ENCODE measurements at places on chromosomes 13 and 19.
A peak's percentile ranks its signal among the peaks of the same experiment; 100 is the strongest.

- peak; percentile 29 for DNase-seq
These were observed 15.8 kb downstream of the ZNF574 start for GRCh38 chr19:42091742-42092141.

- DNase-seq, result no peak
These were observed 471.4 kb downstream of the MYO16 start for GRCh38 chr13:109100705-109101304.

DNA sequence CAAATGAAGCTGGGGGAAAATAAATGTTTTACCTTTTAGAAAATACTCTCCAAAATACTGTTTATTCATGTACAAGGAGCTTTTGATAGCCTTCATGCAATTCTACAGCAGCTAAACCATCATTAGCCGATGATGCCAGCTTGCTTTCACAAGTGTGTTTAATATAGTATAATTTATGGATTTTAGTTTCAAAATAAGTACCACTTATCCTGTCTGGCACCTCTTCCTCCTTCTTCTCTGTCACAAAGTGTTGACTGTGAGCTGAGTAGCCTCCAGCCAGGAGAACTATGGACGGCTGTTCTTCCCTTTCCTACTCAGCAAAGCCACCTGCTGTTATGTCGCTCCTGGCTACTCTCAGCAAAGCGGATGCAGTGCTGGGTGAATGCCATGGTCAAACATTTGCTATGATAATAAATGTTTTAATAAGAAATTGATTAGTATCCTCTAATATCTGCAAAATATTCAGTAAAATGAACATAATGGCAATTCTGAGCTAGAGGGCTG lies 238.2 kb downstream of the LIG4 start:
- no peak for DNase-seq

GRCh38 chr19:8089664-8090601 lies 37.4 kb downstream of the CCL25 start:
- DNase-seq, result no peak

DNA sequence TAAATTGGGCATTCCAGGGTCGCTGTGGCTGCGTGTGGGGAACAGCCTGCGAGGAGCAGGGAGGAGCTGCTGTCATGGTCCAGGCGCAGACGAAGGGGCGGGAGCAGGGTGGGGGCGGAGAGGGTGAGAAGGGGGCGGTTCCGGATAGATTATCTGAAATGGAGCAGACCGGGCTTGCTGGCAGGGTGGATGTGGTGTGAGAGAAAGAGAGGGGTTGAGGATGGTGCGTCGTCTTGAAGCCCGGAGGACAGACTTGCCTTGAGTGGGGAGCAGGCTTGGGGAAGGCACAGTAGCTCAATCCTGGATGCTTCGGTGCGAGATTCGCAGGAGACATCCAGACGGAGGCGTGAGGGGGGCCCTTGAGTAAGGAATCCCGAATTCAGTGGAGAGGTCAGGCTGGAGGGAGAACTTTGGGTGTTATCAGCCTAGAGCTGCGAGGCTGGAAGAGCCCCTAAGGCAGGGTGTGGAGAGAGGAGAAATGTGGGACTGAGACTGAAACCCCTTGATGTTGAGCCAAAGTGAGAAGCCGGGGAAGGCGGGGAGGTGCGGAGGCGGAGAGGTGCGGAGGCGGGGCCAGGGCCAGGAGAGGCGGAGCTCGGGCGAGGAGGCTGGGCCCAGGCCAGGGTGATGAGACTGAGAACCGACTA lies 40.6 kb downstream of the DPF1 start:
- DNase-seq, result no peak

DNA sequence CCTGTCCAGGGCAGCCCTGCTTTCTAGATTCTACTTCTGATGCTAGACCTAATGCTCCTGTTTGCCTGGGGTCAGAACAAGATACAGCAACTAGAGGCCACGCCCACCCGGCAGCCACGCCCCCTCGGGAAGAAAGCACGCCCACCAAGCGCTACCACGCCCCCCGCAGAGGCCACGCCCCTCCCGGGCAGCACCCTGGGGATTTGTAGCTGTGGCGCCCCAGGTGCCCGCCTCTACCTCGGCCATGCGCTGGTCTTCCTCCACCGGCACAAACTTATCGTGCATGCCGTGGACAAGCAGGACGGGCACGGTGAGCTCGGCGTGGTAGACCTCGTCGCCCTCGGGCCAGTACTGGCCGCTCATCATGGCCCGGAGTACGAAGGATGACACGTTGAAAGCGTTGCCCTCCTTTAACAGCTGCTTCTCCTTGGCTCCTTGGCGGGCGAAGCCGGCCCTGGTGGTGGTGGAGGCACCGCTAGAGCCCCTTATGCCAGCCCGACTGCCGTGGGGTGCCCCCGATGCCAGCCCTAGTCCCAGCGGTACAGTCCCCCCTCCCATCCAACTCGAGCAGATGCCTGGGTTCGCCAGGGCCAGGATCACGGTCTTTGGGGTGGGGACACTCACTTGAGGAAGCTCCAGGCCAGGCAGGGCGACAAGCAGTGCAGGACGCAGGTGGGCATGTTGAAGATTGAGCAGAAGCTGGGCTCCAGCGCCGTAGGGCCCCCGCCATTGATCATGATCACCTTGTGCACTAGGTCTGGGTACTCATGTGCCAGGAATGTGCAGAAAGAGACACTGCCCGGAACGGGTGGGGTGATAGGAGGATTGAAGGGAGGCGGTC lies 9.0 kb downstream of the ABHD8 start:
- DNase-seq, result no peak

DNA sequence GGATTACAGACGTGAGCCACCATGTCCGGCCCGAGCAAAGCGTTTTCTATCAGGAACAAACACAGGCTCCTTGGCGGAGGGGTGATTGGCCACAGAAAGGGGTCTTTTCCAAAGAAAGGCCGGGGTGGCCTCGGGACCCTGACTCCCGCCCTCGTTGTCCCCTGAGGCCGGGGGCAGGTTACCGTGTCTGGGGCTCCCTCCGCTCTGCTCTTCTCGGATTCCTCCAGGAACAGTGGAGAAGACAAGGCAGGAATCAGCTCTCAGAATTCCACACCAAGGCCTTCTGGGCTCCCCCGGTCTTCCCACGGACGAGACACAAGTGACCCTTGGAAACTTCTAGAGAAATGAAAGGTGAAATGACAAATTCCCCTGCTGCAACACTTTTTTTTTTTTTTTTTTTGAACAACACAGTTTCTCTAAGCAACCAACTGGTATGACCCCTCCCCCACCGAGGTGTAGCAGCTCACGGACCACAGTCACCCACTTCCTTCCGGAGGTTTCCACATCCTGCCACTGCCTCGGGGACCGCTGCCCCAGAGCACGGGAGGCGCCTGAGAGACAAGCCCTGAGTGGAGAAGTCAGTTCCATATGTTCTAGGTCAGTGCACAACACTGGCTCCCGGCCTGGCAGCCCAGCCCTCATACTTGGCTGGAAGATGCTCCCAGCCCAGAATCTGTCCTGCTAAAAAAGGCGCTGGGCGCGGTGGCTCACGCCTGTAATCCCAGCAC lies 11.0 kb downstream of the MOB3A start:
- peak; percentile 24 for DNase-seq

DNA sequence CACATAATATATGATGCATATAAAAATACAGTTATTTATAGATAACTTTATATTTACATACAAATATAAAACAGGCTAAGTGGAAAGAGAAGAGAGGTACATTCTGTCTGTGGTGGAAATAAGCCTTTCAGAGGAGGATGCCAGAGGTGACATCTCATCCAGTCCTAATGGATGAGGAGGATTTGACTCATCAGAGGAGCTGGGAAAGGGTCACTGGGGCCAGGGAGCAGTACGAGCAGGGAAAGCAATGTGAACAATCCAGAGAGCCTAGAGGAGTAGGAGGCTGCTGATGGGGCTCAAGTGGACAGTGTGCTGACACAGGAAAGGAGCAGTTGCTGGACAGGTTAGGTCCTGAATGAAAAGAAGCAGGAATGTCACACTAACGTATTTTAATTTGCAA lies 18.6 kb downstream of the NALCN start:
- no peak for DNase-seq

DNA sequence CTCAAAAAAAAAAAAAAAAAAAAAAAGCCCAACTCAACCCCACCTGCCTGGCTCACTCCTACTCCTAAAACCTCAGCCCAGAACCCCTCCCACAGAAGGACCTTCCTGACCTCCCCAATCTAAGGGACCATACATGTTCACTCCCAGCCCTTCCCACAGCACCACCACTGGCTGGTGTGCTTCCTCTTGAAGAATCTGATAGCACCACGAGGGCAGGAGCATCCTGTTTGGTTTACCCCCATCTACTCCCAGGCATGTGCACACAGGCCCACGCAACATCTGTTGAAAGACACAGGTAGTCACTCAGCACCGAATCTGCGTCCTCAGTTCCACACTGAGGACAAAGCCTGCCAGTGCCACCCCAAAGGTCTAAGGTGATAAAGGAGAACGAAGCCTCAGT lies 8.2 kb downstream of the LATS2 start:
- DNase-seq, result no peak

DNA sequence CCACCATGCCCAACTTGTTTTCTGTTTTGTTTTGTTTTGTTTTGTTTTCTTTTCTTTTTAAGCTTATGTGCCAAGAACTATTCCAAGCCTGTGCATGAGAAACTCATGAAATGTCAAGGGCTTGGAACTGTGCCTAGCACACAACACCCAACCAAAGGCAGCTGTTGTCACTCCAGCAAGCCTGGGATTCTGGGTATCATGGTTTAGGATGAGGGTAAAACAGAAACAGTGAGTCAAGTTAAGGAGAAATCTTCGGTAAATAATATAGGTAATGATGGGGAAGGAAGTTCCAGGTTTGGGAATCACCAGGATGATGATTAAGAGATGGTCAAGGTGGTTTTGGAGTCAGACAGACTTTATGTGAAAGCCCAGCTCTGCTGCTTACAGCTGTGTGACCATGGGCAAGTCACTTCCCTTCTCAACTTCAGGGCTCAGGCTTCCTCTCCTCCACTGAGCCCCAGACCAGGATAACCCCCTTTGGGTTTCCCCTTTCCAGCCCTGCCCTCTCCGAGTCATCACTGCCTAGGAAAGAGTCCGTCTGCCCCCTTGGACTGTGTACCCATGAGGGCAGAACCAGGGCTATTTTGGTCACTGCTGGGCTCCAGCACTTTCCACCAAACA lies 5.0 kb downstream of the PVR start:
- no peak for DNase-seq

GRCh38 chr13:39452417-39452816 lies 150.6 kb downstream of the LHFPL6 start:
- DNase-seq, result no peak

DNA sequence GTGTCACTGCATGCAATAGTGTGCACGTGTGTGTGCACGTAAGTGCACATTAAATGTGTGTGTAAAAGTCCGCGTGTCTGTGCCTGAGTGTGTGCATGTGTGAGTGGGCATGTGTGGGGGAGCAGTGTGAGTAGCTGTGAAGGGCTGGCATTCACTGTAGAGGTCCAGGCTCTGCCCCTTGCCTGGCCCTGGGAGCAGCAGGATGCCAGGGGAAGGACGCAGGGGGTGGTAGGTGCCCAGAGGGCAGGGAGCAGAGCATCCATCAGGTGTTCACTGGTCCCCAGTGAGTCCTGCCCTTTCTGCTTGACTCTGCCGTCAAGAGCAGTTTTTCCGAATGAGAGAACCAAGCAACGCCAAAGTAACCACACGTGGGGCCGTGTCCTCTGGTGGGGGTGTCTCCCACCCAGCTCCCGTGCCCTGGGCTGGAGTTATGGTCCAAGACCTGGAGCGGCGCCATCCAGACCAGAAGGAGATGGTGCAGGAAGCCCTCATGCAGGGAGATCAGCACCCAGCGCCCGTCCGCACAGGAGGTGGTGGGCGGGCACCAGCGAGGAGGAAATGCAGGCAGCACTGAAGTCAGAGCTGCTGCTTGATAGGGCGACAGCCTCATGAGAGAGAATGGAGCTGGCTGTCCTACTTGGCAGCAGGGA lies 68.5 kb downstream of the TEX29 start:
- no peak for DNase-seq
